ENCODE measurements at places on chromosomes 12 and 14. TPM values are rescaled to one million over a fixed set of nuclear protein-coding genes. Genes with fewer than 3 reads are reported as not detected.

DNA sequence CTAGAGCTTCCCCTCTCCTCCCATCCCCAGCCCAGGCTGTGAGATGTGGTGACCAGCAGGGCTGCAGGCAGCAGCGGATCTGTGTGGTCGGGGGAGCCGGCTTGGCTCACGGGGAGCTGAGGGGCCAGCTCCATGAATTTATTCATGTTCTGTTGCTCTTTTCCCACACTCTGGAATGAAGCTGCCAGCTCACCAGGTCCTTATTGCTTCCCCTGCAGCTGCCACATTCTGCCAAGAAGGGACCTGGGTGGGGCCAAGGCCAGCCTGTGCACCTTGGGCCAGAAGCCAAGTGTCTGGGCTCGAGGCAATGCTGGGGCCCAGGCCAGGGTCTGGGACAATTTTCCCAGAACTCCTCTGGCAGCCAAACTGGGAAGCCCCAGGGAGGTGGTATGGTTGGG lies 2.5 kb upstream of the C1QL4 start:
- no peak for DNase-seq
- H3K36me3 ChIP-seq = no peaks in the 10 kb centered on the region
- peaks cover 57% of the 10 kb centered on the region for H3K27me3 ChIP-seq
- no peak overlapping the region for H3K27ac ChIP-seq

GRCh38 chr12:129378496-129378895 lies 525.2 kb downstream of the GLT1D1 start:
- no peak for DNase-seq
- H3K4me3 ChIP-seq = no peak overlapping the region
- H3K4me1 ChIP-seq = no peaks in the 10 kb centered on the region
- H3K36me3 ChIP-seq = no peaks in the 10 kb centered on the region
- no peaks in the 10 kb centered on the region for H3K27me3 ChIP-seq

DNA sequence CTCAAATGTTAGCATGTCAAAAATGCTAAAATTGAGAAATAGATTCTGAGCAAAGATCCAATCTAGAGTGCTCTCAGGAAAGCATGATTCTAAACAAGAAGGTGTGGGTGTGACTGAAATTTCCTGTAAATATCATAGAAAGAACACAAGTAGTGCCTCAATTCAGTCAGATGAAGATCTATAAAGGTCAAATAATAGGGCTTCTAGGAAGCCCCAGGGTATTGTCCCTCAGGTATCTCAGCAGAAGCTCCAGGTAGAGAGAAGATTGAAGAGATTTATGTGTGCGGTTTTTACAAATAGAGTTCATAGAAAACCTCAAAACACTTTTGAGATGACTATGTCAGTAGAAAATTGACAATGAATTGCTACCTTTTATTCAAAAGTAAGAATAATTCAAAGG lies 13.0 kb downstream of the KLRD1 start:
- H3K27me3 ChIP-seq = no peaks in the 10 kb centered on the region
- no peaks in the 10 kb centered on the region for H3K36me3 ChIP-seq
- no peak for DNase-seq

GRCh38 chr14:52244997-52245396 lies 22.5 kb upstream of the PTGDR start:
- H3K4me3 ChIP-seq = no peak overlapping the region
- H3K27me3 ChIP-seq = no peaks in the 10 kb centered on the region
- H3K36me3 ChIP-seq = no peaks in the 10 kb centered on the region
- no peak overlapping the region for H3K27ac ChIP-seq
- no peaks in the 10 kb centered on the region for H3K4me1 ChIP-seq

Gene TAS2R9
- total RNA-seq = not detected

Gene SLC5A8
- total RNA-seq = 5.5 TPM

Gene CLEC6A
- total RNA-seq = 0.42 TPM
